Keratinocyte (primary cell): ENCODE measurements at places on chromosomes 5 and 9.

GRCh38 chr5:124880903-124881697, 134.7 kb upstream of the ZNF608 start:
- no peak for DNase-seq

- DNase-seq = no peak
Measured at GRCh38 chr5:29561564-29561963, 1631.9 kb upstream of the CDH6 start.

- DNase-seq = peak; percentile 89
Measured at GRCh38 chr9:13900449-13900848, 413.5 kb downstream of the NFIB start.

- no peak for DNase-seq
Measured at GRCh38 chr9:38008168-38009034, 60.6 kb downstream of the SHB start.

DNA sequence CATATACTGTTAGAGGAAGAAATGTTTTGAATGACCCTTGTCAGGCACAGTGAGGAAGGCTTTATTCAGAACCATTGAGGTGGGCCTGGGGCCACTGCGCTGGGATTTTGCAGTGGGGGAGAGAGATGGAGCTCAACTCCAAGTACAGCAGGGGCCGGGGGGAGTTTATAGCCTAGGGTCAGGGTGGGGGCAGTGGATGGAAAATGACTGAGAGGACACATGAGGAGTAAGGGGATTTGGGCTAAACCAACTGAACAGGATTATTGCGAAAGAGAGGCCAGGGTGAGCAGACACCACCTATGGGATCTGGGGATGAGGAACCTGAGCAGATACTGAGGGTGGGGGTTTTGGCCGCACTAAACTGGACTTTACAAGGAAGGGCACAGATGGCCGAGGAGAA, 6.3 kb downstream of the CEP72 start:
- no peak for DNase-seq
